ENCODE measurements at places on chromosomes 12 and 14. TPM values are rescaled to one million over a fixed set of nuclear protein-coding genes. Genes with fewer than 3 reads are reported as not detected.

PLA2G1B gene
- total RNA-seq = 8.5 TPM

GRCh38 chr14:59360923-59361794 lies 104.0 kb downstream of the GPR135 start:
- peaks cover 6% of the 10 kb centered on the region for H3K4me1 ChIP-seq
- no peaks in the 10 kb centered on the region for H3K36me3 ChIP-seq
- peak; percentile 80 for DNase-seq
- H3K4me3 ChIP-seq = no peak overlapping the region
- peak overlapping the region; percentile 77 for H3K27ac ChIP-seq

CPNE6 gene
- total RNA-seq = not detected

PTPN21 gene
- 16.3 TPM for total RNA-seq

DNA sequence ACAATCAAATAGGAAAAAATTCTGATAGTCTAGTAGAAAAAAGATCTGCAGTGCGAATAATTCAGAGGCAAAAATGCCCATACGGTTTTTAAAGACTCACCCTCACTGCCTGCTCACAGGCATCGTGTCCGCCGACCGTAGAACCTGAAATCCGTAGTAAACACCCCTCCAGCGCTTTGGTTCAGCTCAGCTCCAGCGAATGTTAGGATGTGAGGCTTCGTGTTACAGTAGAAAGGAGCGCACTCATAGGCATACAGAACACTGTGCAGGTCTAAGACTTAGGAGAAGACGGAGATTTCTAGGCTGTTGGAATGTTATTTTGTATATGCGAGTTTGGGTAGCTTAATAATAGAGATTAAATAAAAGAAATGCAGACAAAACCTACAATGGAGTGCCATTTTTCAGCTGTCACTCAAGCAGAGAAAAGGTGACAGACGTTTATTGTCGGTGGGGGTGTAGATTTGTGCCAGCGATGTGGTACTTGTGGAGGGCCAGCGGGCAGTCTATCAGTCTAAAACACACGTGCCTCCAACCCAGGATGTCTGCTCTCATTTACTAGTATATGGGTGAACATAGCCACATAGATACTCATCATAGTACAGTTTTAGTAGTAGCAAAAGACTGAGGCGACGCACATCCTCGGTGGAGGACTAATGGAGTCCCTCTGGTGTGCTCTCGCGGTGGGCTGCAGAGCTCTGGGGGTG lies 25.7 kb downstream of the SFSWAP start:
- peak overlapping the region; percentile 53 for H3K27ac ChIP-seq
- H3K4me3 ChIP-seq = no peak overlapping the region
- DNase-seq = no peak
- no peaks in the 10 kb centered on the region for H3K4me1 ChIP-seq
- H3K27me3 ChIP-seq = no peaks in the 10 kb centered on the region
- no peaks in the 10 kb centered on the region for H3K36me3 ChIP-seq

MMP14 gene
- total RNA-seq = 122 TPM

- H3K27ac ChIP-seq = no peak overlapping the region
- H3K4me1 ChIP-seq = no peaks in the 10 kb centered on the region
- no peaks in the 10 kb centered on the region for H3K36me3 ChIP-seq
- no peaks in the 10 kb centered on the region for H3K27me3 ChIP-seq
Observed at GRCh38 chr12:131025939-131026702, 72.4 kb downstream of the ADGRD1 start.

TOX4 gene
- total RNA-seq = 51.9 TPM

DNA sequence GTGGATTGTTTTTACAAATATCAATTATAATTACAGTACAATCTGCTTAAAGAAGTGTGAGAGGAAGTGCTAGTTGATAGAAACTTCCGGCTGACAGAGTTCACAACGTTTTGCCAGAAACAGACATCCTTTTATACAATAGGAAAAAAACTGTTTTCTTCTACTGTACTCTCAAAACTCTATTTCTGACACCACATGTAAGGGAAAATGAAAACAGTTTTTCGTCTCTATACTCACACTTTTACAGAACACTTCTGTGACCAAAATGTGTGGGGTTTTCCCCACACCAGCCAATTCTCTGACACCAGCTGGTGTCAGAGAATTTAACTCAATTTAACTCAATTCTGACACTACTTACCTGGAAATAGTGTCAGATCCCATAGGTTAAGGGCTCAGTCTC lies 24.2 kb upstream of the HIF1A start:
- no peak for DNase-seq
- no peak overlapping the region for H3K4me3 ChIP-seq
- H3K27me3 ChIP-seq = no peaks in the 10 kb centered on the region
- H3K36me3 ChIP-seq = no peaks in the 10 kb centered on the region
- no peak overlapping the region for H3K27ac ChIP-seq

NEUROD4 gene
- total RNA-seq = not detected

ASB2 gene
- 1.8 TPM for total RNA-seq

GRCh38 chr12:26724309-26724702 lies 108.7 kb downstream of the ITPR2 start:
- H3K36me3 ChIP-seq = no peaks in the 10 kb centered on the region
- peak overlapping the region; percentile 65 for H3K27ac ChIP-seq
- no peak for DNase-seq
- peaks cover 13% of the 10 kb centered on the region for H3K4me1 ChIP-seq

DNA sequence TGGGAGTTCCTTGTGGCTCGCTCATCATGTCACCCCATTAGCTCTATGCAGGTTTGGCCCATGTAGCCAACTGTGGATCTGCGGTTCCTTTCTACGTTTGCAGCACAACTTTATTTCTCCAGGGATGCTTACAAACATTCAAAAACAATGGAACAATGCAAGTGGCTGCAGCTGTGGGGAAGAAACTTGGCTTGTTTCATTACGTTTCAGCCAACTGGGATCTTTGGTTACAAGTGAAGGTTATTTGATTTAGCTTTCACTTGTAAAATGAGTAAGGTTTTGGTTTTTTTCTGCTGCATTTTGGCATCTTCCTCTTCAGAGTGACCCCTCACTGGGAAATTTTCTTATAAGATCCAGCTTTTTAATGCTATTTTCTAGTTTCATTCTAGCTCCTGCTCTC lies 105.9 kb downstream of the PLXNC1 start:
- H3K27me3 ChIP-seq = no peaks in the 10 kb centered on the region
- H3K36me3 ChIP-seq = no peaks in the 10 kb centered on the region
- H3K4me1 ChIP-seq = no peaks in the 10 kb centered on the region
- no peak overlapping the region for H3K4me3 ChIP-seq
- DNase-seq = no peak
- peak overlapping the region; percentile 30 for H3K27ac ChIP-seq

EGLN3 gene
- total RNA-seq = 11.9 TPM

DNA sequence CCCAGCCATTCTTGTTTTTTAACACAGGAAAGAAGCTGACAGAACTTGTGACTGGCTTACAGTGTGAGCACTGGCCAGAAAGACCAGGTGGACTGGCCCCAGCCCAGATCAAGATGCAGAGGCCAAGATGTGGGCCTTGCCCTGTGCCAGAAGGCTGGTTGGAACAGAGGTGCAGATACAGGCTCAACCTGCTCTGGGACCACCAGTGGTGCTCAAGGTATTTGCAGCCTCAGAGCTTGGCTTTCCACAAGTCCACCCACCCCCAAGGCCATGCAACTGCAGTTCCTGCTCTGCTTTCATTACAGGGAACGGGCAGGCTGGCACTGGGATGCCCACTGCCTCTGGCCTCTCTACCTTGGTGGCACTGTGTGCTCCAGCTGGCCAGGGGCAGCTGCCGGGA lies 23.3 kb downstream of the ZFC3H1 start:
- no peaks in the 10 kb centered on the region for H3K4me1 ChIP-seq
- no peaks in the 10 kb centered on the region for H3K27me3 ChIP-seq
- DNase-seq = no peak
- no peak overlapping the region for H3K4me3 ChIP-seq
- H3K36me3 ChIP-seq = peaks cover 5% of the 10 kb centered on the region

DNA sequence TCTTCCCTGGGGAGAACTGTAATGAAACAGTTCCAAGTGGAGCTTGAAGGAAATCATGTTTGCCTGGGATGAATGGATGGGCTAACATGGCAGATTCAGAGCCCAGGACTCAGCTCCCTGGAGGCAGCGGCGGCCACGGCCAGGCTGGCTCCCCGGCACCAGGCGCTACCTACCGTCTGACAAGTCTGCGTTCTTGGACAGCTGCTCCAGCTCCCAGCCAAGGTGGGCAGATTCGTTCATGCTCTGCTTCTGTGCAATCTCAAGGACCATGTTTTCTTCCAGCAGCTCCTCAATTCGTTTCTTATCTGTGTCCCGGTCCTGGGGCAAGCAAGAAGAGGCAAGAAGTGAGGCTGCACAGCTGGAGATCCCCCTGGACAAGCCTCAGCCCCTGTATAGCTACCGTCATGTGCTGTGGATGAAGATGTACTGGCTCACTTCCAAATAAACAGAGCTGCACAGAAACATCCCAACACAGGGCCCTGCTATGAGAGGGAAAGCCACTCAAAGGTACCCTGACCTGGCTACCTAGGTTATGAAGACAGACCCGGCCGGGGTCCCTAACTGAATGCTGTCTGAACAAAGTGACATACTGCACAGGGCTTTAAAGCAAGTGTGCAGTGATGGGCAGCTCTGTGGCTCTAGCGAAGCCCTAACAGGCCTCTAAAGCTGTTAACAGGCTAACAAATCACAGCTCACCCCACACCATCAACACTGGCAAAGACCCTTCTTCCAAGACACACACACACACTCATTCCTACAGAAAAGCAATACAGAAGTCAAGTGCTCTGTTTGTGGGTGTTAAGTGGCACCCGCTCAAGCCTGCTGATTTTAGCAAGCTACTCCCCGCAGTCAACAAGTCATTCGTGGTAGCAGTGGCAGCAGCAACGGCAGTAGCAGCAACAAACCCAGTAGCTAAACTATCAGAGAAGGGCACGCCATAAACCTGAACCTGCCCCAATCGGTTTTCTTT lies 80.4 kb upstream of the GPR68 start:
- no peak overlapping the region for H3K4me3 ChIP-seq
- H3K27me3 ChIP-seq = no peaks in the 10 kb centered on the region
- DNase-seq = no peak
- H3K4me1 ChIP-seq = peaks cover 3% of the 10 kb centered on the region
- no peaks in the 10 kb centered on the region for H3K36me3 ChIP-seq

- H3K4me1 ChIP-seq = peaks cover 18% of the 10 kb centered on the region
- DNase-seq = peak; percentile 79
- peak overlapping the region; percentile 54 for H3K4me3 ChIP-seq
- no peaks in the 10 kb centered on the region for H3K36me3 ChIP-seq
- H3K27ac ChIP-seq = peak overlapping the region; percentile 96
Observed at GRCh38 chr12:55974308-55974730, 441 bp downstream of the RAB5B start.

- H3K4me3 ChIP-seq = no peak overlapping the region
- H3K27me3 ChIP-seq = no peaks in the 10 kb centered on the region
- H3K27ac ChIP-seq = no peak overlapping the region
- peaks cover 4% of the 10 kb centered on the region for H3K4me1 ChIP-seq
- no peaks in the 10 kb centered on the region for H3K36me3 ChIP-seq
Observed at GRCh38 chr12:24081606-24082005, 132.1 kb upstream of the SOX5 start.

DNA sequence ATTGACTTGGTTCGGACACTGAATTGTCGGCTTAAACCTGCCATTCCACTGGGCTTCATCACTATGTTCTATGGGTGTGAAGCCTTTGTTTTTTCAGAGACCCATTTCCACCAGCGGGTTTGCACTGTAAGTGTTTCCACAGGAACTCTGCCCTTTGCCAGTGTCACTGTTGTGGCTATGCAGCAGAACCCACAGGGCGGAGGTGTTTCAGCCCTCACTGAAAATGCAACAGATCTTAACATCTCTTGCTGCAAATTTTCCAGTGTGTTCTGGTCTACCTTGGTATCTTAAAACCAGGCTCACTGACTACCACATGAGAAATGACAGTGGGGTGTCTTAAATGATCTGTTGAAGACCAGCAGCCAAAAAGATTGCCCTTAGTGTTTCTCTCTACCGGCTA lies 21.1 kb downstream of the PRKCH start:
- H3K4me3 ChIP-seq = no peak overlapping the region
- H3K27ac ChIP-seq = no peak overlapping the region
- no peak for DNase-seq
- H3K27me3 ChIP-seq = no peaks in the 10 kb centered on the region

ACSS3 gene
- 18.8 TPM for total RNA-seq

- no peaks in the 10 kb centered on the region for H3K36me3 ChIP-seq
- no peak for DNase-seq
- H3K4me3 ChIP-seq = no peak overlapping the region
Observed at GRCh38 chr12:4784404-4785054, 64.3 kb downstream of the GALNT8 start.

MSI1 gene
- 2.2 TPM for total RNA-seq

DNA sequence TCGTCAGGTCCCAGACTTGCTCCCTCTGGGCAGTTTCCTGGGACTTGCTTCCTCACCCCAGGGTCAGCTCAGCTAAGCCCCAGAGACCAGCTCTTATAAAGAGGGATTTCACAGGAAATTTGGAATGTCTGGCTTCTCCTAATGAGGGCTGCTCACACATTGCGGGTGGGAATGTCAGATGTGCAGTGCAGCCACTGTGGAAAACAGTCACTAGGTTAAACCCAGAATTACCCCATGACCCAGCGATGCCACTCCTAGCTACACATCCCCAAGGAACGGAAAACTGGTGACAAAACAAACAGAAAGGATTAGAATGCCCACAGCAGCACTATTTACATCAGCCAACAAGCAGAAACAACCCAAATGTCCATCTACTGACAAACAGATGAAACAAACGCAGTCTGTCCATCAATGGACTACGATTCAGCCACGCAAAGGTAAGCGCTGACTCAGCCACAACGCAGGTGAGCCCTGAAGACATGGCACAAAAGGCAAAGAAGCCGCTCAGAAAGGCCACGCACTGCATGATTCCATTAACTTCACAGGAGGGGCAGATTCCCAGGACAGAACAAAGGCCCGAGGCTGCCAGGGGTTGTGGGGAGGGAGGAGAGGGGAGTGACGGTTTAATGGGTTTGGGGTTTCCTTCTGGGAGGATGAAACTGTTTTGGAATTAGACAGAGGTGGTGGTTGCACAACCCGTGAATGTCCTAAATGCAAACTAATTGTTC lies 63.0 kb downstream of the NCOR2 start:
- H3K36me3 ChIP-seq = no peaks in the 10 kb centered on the region
- no peak overlapping the region for H3K27ac ChIP-seq
- peaks cover 77% of the 10 kb centered on the region for H3K4me1 ChIP-seq
- H3K4me3 ChIP-seq = no peak overlapping the region

DNA sequence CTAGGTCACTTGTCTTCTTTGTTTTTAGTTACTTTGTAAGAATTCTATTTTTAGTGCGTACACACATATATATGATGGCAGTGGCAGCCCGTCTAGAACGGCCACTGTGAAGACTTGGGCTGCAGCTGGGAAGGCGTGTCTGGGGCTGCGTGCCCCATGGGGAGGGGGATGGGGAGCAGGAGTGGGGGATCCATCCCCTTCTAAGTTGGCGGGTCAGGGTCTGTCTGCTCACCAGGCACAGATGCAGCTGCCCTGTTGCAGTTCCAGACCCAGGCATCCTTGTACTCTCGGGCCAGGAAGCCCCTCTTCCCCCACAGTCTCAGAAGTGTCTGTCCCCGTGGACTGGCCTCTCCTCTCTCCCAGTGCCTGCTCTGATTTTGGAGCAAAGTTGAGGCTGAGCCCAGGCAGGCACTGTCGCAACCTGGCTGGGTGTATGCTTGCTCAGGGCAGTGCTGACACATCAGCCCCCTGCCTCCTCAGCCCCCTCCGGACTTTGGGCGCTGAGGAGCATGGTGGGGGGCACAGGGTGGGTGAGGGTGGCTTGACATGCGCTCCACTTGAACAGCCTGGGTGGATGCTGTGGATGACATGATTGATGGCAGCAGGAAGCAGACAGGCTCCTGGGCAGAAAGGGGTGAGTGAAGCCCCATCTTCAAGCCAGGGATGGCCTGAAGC lies 271.2 kb upstream of the NAV3 start:
- no peak overlapping the region for H3K4me3 ChIP-seq
- DNase-seq = no peak

All from hepatocyte (in vitro differentiated cells).